ENCODE measurements at places on chromosomes 6 and 20. TPM values are rescaled to one million over a fixed set of nuclear protein-coding genes. Genes with fewer than 3 reads are reported as not detected.

The ZNF311 gene
- total RNA-seq = 0.88 TPM

The CDSN gene
- not detected for total RNA-seq

The SOX18 gene
- under 0.01 TPM for total RNA-seq

The BPIFB4 gene
- not detected for total RNA-seq

The TIAM2 gene
- total RNA-seq = 25.3 TPM

The KDM1B gene
- total RNA-seq = 17.7 TPM

GRCh38 chr20:20903773-20904500 is 191.5 kb upstream of the RALGAPA2 start:
- H3K27ac ChIP-seq = no peak overlapping the region
- DNase-seq = no peak

GRCh38 chr6:12748411-12748810 is 31.8 kb downstream of the PHACTR1 start:
- H3K27ac ChIP-seq = no peak overlapping the region
- H3K4me1 ChIP-seq = no peaks in the 10 kb centered on the region
- H3K36me3 ChIP-seq = no peaks in the 10 kb centered on the region
- DNase-seq = peak; percentile 60
- no peak overlapping the region for H3K4me3 ChIP-seq

DNA sequence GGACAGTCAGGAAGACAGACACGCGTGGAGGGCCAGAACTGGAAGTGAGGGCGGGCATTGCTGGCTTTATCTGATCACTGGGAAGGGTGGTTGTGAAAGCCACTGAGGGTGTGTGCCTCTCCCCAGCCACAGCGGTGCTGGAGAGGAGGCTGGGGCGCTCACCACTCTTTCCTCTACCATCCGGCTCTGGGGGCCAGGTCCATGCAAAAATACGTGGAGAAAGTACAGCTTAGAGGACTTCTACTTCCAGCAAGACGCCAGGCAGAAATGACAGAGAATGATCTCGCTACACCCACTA is 148.8 kb upstream of the RPS6KA2 start:
- no peak overlapping the region for H3K27ac ChIP-seq
- H3K4me1 ChIP-seq = no peaks in the 10 kb centered on the region
- no peaks in the 10 kb centered on the region for H3K27me3 ChIP-seq
- no peak for DNase-seq
- H3K36me3 ChIP-seq = no peaks in the 10 kb centered on the region

- H3K4me1 ChIP-seq = no peaks in the 10 kb centered on the region
- DNase-seq = no peak
- no peak overlapping the region for H3K4me3 ChIP-seq
- no peaks in the 10 kb centered on the region for H3K36me3 ChIP-seq
- no peaks in the 10 kb centered on the region for H3K27me3 ChIP-seq
These were observed 164.2 kb downstream of the OGFRL1 start for GRCh38 chr6:71452697-71453370.

- DNase-seq = no peak
- H3K4me3 ChIP-seq = no peak overlapping the region
- peaks cover 21% of the 10 kb centered on the region for H3K27me3 ChIP-seq
These were observed 2.3 kb downstream of the SLPI start for GRCh38 chr20:45251884-45252560.

GRCh38 chr6:109434456-109434855 is 6.0 kb downstream of the PPIL6 start:
- no peaks in the 10 kb centered on the region for H3K36me3 ChIP-seq
- H3K4me3 ChIP-seq = no peak overlapping the region
- H3K27me3 ChIP-seq = no peaks in the 10 kb centered on the region

GRCh38 chr6:132067286-132067685 is 116.1 kb upstream of the CCN2 start:
- no peak overlapping the region for H3K27ac ChIP-seq
- no peaks in the 10 kb centered on the region for H3K36me3 ChIP-seq
- H3K4me3 ChIP-seq = no peak overlapping the region
- no peaks in the 10 kb centered on the region for H3K27me3 ChIP-seq
- no peak for DNase-seq
- H3K4me1 ChIP-seq = peaks cover 23% of the 10 kb centered on the region

- no peaks in the 10 kb centered on the region for H3K4me1 ChIP-seq
- H3K4me3 ChIP-seq = no peak overlapping the region
- no peak overlapping the region for H3K27ac ChIP-seq
- no peaks in the 10 kb centered on the region for H3K27me3 ChIP-seq
These were observed 178.9 kb upstream of the HEY2 start for GRCh38 chr6:125570526-125570925.

DNA sequence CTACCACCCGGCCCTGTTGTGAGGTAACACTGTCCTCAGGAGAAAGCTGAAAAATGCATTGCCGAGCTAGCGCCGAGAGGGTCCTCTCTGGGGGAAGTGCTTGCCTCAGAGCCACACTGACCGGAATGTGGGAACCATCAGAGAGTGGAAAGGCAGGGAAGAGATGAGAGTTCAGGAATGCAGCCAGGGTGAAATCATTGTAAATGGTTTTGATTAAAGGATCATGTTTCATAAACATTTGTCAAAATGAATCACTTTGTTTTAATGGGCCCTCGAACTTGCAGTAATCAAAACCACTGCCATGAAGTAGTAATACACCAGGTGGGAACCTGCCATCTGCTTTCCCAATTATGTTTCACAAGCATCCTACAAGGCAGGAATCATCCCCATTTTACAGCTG is 16.9 kb upstream of the IL17F start:
- H3K27ac ChIP-seq = no peak overlapping the region
- peaks cover 10% of the 10 kb centered on the region for H3K4me1 ChIP-seq
- peak; percentile 80 for DNase-seq

- no peaks in the 10 kb centered on the region for H3K36me3 ChIP-seq
- DNase-seq = no peak
- peaks cover 21% of the 10 kb centered on the region for H3K4me1 ChIP-seq
- H3K27ac ChIP-seq = peak overlapping the region; percentile 66
- H3K4me3 ChIP-seq = no peak overlapping the region
These were observed 36.5 kb downstream of the NOX3 start for GRCh38 chr6:155419161-155419560.

- H3K4me3 ChIP-seq = no peak overlapping the region
- DNase-seq = no peak
- H3K4me1 ChIP-seq = peaks cover 12% of the 10 kb centered on the region
- no peak overlapping the region for H3K27ac ChIP-seq
- H3K36me3 ChIP-seq = no peaks in the 10 kb centered on the region
- H3K27me3 ChIP-seq = no peaks in the 10 kb centered on the region
These were observed 5.0 kb downstream of the SF3B5 start for GRCh38 chr6:144090384-144090783.

DNA sequence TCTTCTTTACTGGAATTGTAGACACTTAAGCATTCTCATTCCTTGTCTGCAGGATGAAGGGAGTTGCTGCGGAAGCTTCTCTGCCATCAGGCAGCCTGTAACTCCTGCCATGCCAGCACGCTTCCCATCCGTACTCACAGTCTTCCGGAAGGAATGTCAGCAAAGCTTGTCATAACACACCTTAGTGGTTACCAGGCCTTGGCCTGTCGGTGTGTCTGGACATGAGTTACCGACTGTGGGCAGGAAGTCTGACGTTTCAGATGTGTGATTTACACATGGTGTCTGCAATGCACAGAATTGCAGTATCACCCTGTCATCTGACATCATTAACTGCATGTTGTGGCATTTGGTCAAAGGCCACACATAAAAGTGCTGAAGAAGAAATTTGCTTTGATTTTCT is 102.2 kb downstream of the SLC24A3 start:
- no peak overlapping the region for H3K4me3 ChIP-seq
- no peaks in the 10 kb centered on the region for H3K27me3 ChIP-seq
- H3K36me3 ChIP-seq = no peaks in the 10 kb centered on the region
- H3K4me1 ChIP-seq = no peaks in the 10 kb centered on the region
- DNase-seq = no peak
- H3K27ac ChIP-seq = no peak overlapping the region

DNA sequence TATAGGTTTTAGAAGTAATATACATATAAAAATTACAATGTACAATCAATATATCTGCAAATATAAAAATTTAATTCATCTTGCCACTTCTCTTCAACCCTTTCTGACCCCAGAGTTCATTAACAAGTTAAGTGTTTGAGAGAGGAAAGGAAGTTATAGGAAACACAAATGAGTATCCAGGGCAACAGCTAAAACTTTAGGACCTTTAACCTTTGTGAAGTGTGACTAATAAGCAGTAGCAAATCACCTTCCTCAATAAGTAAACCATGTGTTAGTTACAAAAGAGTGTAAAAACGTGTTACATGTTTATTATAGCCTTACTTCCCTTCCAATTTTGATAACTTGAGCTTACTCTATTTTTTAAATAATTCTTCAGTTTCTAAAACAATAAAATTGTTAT is 73.4 kb upstream of the SIM1 start:
- H3K27ac ChIP-seq = no peak overlapping the region
- DNase-seq = no peak
- H3K4me3 ChIP-seq = no peak overlapping the region
- peaks cover 6% of the 10 kb centered on the region for H3K36me3 ChIP-seq
- H3K27me3 ChIP-seq = no peaks in the 10 kb centered on the region

DNA sequence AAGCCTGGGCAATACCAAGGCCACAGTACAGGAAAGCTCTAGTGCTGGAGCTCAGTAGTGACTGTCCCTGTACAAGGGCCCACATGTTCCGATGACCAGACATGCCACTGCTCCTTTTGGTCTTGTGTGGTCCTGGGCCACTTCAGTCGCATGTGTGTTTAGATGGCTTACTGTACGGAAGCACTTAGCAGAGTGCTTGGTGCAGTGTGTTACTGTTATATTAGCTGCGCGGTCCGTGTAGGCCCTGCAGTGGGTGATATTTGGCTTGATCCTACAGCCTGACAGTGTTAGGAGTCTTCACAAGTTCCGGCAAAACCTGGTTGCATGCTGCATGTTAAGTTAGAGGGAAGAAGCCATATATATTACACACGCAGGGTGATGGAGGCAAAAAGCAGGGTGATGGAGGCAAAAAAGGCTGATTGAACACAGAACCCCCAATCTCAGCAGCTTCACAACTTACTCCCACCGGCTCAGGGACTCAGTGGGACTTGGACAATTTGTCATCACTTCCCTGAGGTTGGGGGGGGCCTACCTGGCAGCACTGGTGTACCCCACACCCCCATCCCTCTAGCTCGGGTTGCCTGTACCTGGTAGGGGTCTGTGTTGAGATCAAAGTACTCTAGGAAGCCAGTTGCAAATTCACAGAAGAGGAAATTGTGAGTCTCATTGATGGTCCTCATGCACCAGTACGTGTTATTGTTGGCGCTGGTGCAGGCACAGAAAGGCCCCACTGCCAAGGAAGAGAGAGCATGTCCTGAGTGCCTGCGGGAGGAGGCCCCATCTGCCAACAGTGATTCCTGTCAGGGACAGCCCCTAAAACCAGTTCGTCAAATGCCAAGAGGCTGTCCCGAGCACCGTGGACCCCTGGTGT is 122.6 kb downstream of the SULF2 start:
- no peak overlapping the region for H3K4me3 ChIP-seq
- peaks cover 3% of the 10 kb centered on the region for H3K4me1 ChIP-seq

GRCh38 chr6:10140824-10141223 is 274.1 kb downstream of the TFAP2A start:
- H3K4me3 ChIP-seq = no peak overlapping the region
- DNase-seq = no peak
- no peaks in the 10 kb centered on the region for H3K4me1 ChIP-seq
- H3K27me3 ChIP-seq = no peaks in the 10 kb centered on the region
- H3K27ac ChIP-seq = no peak overlapping the region
- no peaks in the 10 kb centered on the region for H3K36me3 ChIP-seq

GRCh38 chr6:32092760-32093497 is 16.2 kb downstream of the TNXB start:
- DNase-seq = peak; percentile 95
- H3K4me1 ChIP-seq = peaks cover 14% of the 10 kb centered on the region
- peaks cover 86% of the 10 kb centered on the region for H3K27me3 ChIP-seq
- no peak overlapping the region for H3K27ac ChIP-seq

GRCh38 chr20:46512943-46513844 is at the start of gene ZNF334:
Gene ZNF334 (minus strand): TSS chr20:46513559. CDS start chr20:46512102, 1,457 bp downstream.
- DNase-seq = peak; percentile 54
- H3K27me3 ChIP-seq = peaks cover 4% of the 10 kb centered on the region
- no peaks in the 10 kb centered on the region for H3K36me3 ChIP-seq
- H3K27ac ChIP-seq = no peak within 1 kb of the TSS
- H3K4me1 ChIP-seq = peaks cover 3% of the 10 kb centered on the region
- peak within 1 kb of the TSS; percentile 80 for H3K4me3 ChIP-seq

DNA sequence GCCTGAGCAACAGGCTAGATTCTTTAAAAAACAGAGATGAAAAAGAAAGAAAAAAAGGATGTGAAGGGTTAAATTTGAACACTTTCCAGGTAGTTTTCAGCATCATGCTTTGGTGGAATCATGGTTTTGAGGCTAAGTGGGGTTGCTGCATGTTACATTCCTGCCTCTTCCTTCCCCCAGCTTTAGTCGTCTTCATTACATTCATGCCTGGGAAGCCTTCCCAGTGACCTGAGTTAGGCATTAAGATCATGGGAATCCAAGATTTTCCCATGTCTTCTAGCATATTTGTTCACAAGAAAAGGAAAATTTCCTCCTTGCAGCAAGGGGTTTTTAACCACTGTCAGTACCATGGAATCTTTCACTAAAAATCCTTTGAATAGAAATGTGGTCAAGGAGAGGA is 12.0 kb downstream of the TPX2 start:
- peak; percentile 47 for DNase-seq
- peaks cover 31% of the 10 kb centered on the region for H3K4me1 ChIP-seq
- H3K4me3 ChIP-seq = no peak overlapping the region
- peak overlapping the region; percentile 97 for H3K27ac ChIP-seq

- no peaks in the 10 kb centered on the region for H3K4me1 ChIP-seq
- no peak overlapping the region for H3K4me3 ChIP-seq
- H3K27ac ChIP-seq = no peak overlapping the region
- peak; percentile 88 for DNase-seq
- H3K36me3 ChIP-seq = no peaks in the 10 kb centered on the region
These were observed 5.6 kb upstream of the SYNE1 start for GRCh38 chr6:152642578-152643375.

DNA sequence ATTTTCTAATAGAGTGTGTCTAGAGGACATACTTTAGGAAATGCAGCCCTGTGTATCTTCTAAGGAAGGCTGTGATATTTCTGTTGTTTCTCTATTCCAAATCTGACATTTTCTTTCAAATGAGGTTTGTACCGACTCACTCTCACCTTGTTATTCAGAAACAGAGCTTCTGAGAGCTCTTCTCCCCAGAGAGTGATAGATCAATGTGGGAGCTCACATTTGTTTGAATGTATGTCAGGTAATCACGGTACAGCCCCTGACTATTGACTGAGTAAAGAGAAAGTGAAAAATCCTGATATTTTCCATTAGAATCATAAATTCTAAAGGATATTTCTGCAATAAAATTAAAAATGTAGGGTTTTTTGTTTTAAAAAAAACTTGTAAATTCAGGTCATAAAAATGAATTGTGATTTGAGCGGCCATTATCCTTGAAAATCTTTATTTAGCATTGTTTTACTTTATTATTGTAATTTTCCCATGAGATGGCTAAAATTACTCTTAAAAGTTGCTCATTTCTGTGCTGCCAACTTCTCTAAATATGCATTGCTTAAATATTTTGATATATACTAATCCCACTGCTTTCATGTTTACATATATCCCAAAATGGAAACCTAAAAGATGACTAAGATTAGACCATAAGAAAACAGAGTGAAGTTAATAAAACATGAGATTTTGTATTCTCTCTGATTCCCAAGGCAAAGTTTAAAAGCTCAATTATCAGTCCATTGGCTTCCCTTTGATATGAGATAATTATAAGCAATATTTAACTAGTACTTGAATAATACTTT is 1226.8 kb upstream of the CITED2 start:
- no peak for DNase-seq
- H3K4me1 ChIP-seq = peaks cover 31% of the 10 kb centered on the region
- peak overlapping the region; percentile 83 for H3K27ac ChIP-seq
- no peaks in the 10 kb centered on the region for H3K36me3 ChIP-seq

Measured in osteoblast (primary cell).